BE2C (cell line): ENCODE measurements at places on chromosomes 5 and 9.

DNA sequence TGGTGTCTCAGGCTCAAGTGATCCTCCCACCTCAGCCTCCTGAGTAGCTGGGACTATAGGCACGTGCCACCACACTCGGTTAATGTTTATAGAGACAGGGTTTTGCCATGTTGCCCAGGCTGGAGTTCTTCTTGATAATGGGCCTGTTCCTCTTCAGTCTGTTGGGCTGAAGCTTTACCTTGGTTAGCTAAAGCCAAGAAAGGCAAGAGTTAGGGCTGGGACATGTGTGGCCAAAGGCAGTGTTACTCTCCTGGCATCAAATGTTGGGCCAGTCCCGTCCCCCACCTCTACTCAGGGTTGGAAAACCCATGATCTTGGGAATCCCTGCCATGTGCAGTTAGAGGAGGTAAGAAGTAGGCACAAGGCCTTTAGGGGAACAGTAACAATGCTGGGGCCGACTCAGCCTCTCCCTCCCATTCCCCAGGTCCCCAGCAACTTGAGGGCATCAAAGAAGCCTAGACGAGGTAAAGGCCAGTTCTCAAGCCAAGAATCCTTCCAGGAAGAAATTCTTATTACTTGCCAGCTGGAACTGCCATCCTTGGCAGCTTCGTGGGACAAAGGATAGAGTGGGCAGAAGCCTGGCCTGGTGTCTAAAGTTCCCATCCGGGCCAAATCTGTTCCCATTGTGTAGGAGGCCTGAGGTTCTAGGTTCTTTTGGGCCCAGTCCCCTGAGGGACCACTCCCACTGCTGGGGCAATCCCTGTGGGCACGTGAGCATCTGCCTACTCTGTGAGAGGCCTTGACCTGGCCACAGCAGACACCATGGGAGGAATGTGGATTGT is 4.5 kb downstream of the EGR1 start:
- DNase-seq = peak; percentile 52

GRCh38 chr9:109278216-109278615 is 42.6 kb downstream of the EPB41L4B start:
- no peak for DNase-seq

DNA sequence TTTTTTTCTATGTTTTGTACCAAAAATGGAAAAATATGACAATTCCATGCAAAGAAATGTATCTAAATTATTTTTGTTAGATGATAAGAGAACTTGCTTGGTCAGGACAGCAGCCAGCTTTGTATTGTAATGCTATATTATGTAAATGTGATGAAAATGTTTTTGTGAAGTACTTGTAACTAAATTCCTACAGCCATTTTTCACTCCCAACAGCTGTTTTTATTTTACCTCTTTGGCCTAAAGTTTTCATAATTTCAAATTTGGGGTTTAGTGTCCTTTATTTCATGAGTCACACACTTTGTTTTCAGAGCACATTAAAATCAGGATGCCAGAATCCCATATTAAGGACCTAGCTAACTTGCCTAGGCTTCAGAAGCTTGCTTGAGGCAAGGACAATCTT is 64.1 kb downstream of the WDR41 start:
- no peak for DNase-seq

GRCh38 chr5:148297731-148298130 is 14.5 kb upstream of the SPINK7 start:
- no peak for DNase-seq

DNA sequence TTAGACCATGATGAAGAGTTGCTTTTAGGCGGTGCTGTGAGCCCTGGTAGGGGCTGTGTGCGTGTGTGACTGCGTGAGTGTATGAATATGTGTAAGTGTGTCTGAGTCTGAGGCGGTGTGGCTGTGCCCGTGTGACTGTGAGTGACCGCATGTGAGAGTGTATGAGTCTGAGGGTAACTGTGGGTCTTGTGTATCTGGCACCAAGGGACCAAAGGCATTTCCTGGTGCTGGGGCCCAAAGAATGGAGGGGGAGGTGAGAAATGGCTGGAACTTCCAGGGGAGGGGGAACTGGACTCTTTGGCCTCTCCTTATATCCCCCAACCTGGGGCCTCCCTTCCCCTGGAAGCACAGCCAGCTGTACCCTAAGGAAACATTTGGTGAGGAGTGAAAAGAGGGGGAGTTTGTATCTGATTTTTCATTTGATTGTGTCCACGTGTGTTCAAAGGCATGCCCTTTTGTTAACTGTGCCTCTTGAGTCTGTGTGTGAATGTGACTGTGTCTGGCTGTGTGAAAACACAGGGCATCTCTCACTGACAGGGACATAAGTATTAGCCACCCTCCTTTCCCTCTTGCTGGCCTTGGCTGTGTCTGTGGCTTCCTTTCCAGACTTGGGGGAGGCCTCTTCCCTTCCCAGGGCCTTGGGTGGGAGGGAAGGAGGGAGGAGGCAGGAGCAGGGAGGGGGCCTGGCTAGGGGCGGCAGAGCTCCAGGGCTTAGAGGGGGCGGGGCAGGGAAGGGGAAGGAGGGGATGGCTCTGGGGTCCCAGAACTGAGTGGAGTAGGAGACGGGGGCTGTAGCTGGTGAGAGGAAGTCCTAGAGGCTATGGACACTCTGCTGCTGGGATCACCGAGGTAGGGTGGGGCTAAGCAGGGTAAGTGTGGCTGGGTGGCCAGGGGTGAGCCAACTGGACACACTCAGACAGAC is 1.4 kb downstream of the IL11RA start:
- peak; percentile 61 for DNase-seq

DNA sequence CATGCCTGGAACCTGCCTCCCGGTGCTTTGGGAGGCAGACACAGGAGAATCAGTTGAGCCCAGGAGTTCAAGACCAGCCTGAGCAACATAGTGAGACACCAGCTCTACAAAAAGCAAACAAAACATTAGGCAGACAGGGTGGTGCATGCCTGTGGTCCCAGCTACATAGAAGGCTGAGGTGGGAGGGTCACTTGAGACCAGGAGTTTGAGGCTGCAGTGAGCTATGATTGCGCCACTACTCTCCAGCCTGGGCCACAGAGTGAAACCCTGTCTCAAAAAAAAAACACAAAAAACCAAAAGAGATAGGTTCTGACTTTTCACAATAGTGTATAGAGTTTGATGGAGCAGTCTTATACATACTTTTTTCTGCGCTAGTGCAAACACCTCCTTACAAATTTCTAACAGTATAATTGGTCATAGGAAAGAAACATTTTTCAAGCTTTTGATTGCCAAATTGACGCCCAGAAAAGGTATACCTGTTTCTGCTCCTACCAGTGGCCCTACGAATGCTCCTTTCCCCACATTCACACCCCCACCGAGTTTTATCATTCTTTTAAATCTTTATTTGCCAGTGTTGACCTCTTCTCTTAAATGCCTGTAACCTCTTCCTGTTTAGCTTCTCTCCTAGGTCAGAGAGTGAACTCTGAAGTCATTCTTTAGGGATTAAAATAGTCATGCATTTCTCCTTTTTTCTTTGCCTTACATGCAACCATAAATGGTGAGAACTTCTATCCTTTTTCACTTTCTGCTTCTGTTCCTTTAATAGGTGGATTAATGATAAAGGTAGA is 7.5 kb downstream of the DOCK8 start:
- no peak for DNase-seq

GRCh38 chr9:7201196-7201595 is 443.4 kb downstream of the KDM4C start:
- no peak for DNase-seq

DNA sequence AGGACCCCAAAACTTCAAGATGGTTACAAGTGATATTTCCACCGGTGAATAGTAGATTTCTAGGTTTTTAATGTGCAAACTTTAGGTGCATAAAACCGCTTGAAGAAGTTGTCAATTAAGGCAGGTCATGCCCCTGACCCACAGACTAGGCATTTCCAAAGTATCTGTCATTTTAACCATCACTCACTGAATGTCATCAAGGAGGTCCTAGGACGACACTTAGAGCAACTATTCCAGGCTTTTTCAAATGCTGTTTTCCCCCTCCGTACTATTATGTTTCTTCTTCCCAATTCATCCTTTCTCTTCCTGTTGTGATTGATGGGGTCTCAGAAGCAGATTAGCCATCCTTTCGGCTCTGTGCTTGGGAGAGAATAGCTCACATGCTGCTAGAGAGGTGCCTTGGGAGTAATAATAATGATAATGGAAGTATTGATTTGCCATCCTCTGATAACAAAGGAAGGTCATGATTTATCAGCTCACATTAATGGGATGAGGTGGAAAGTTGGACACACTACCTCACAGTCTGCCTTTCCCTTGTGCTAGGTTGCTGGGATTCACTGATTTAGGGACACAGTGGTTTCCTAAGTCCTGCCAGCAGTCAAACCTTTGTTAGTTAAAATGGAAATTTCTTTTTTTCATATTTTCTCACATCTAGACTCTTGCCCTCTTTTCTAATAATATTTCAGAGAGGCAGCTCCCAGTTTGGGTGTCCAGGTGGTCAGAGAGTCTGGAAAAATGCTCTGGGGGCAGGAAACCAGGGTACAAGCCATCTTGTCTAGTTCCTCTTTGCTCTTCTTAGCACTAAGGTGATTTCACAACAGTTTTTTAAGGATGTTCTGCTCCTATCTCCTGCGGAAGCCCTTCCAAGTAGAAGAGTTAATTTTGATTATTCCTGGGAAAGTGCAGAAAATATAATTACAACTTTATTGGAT is 67.0 kb downstream of the PTTG1 start:
- DNase-seq = no peak

DNA sequence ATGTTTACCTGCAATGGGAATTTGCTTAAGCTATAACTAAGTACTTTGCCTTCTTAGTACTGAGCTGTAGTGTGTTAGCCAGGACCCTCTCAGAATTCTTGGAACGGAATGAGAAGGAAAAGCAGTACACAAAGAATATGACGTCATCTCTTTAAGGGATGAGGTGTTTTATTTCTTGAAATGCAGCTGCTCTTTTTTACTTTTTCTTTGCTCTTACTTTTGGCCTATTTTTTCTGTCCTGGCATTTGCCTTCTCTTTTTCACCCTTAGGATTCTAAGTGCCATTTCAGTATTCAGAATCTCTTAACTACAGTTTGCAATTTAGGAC is 10.1 kb downstream of the KIF2A start:
- no peak for DNase-seq

- DNase-seq = no peak
These were observed 1189.4 kb downstream of the EFNA5 start for GRCh38 chr5:106481374-106481773.

- DNase-seq = no peak
These were observed 76.7 kb downstream of the FGF1 start for GRCh38 chr5:142609142-142609541.

DNA sequence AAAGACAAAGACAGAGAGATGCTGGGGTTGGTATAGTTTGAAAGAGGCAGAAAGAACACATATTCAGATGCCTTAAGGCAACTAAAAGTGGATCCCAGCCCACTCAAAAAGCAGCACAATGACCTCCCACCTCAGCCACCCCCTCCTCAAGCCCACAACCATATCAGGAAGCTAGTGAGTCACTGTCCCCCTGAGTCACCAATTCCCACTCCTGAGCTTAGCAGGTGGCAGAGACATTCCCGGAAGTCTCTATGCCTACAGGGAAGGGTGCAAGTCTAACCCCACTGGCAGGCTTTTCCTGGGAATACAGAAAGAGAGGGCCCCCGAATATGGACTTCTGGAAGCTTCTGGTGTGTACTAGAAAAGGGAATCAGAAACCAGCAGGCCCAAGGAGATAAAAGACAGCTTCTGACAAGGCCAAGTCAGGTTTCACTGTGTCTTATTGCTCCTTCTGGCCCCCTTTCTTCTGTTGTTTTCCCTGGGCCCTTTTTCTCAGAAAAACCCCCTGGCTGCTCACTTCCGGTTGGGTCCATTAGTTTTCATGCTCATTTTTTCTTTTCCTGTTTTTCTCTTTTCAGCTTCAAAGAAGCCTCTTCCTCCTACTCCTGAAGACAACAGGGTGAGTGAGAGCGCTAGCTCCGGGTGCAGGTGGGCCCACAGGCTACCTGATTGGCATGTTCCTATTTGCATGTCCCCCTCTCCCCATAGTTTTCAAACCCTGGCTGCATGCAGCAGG is 36.8 kb downstream of the ITK start:
- DNase-seq = no peak

DNA sequence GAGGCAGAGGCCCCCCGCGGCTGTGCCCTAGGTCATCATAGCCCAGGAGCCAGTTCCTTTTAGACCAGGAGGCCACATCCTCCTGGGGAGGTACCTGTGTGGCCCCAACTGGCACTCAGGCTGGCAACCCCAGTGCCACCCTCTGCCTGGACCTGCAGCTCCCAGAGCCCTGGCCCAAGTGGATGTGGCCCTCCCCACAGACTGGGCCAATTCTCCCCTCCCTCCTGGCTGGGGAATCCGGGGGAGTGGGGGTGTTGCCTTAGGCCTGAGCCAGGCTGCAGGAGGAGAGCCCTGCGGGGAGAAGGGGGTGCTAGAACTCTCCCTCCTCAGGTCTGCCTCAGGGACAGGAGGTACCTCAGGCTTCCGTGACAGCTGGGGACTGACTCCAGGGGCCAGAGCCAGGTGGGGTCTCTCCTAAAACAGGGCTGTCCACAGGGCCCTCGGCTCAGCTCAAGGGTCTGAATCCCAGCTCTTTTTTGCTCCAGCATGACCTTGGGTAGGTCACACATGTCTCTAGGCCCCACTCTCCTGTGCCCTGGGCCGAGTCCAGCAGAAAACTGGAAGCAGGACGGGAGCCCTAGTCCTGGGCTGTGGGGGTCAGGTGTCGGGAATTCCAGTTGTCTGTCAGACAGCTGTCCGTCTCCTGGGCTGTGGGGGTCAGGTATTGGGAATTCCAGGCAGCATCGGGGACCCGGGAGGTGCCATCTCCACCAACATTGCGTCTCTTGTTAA is 9.6 kb downstream of the DNLZ start:
- no peak for DNase-seq

DNA sequence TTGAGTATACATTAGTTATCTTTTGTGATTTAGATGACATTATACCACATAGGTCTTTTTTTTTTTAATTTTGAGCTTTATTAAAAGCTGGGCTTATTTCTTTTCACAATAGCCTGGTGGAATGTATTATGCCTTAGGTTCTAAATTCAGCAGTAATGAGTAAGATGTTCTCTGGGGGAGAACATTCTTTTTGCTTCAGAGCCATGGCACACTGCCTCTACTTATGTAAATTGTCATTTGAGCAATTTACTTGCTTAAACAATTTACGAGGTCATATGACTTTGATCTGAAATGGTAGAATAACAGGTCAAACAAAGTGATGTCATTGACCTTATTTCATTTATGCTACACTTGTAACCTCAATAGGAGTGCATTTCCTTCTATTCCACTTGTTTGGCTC is 154.2 kb downstream of the FOCAD start:
- DNase-seq = no peak

DNA sequence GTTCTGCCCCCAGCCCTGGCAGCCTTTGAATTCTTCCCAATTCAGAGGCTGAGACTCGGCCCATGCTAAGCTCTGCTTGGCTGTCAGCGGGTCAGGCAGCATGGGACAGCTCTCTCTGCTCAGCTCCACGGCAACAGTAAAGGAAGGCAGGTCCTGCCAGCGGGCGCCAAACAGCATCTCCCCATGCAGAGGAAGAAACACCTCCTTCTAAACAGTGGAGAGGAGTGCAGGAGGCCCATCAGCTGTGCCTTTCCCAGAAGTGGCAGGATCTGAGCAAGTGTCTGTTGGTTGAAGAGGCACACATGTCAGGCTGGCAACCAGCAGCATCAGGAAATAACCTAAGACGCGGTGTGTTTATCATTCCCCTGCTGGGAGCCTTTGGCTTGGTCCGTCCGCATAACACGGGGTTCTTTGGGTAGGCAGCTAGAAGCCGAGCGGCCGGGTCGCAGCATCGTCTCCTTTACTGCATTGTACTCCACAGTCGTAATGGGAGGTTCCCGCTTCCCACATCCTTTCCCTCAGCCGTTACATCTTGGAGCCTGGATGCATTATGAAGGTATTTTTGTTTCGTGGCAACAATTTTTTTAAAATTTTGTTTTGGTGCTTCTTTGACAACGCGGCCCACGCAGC is 42.7 kb upstream of the NCS1 start:
- no peak for DNase-seq
